CD4-positive, alpha-beta memory T cell (primary cell): ENCODE measurements at places on chromosomes 7 and 10. TPM values are rescaled to one million over a fixed set of nuclear protein-coding genes. Genes with fewer than 3 reads are reported as not detected.

OR2A12 gene
- total RNA-seq, result not detected

DNA sequence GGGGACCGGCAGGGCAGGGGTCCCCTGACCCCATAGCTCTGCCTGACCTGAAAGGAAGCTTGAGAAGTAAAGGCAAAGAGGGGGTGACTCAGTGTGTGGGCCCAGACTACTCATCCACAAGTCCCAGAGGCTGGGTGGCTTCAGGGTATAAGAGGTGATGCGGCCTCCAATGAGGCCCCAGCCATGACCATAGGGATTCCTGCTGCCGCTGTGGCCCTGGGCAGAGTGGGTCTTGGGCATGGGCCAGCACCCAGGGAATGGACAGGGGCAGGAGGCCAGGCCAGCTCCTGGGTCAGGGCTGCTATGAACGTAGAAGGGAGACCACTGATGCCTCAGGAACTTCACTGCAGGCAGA, 64.4 kb upstream of the EBF3 start:
- no peak overlapping the region for H3K4me3 ChIP-seq
- no peak for DNase-seq
- H3K4me1 ChIP-seq, result no peaks in the 10 kb centered on the region
- H3K27me3 ChIP-seq, result no peaks in the 10 kb centered on the region
- H3K27ac ChIP-seq, result no peak overlapping the region
- no peaks in the 10 kb centered on the region for H3K36me3 ChIP-seq

- no peak for DNase-seq
- no peaks in the 10 kb centered on the region for H3K36me3 ChIP-seq
- no peak overlapping the region for H3K4me3 ChIP-seq
- H3K27me3 ChIP-seq, result no peaks in the 10 kb centered on the region
Observed at GRCh38 chr7:84624927-84625326, 430.3 kb upstream of the SEMA3A start.

- H3K27me3 ChIP-seq, result no peaks in the 10 kb centered on the region
- H3K27ac ChIP-seq, result peak overlapping the region; percentile 78
- H3K4me3 ChIP-seq, result peak overlapping the region; percentile 76
- H3K4me1 ChIP-seq, result peaks cover 11% of the 10 kb centered on the region
Observed at GRCh38 chr10:97291357-97292096, 910 bp downstream of the ARHGAP19 start.

DNA sequence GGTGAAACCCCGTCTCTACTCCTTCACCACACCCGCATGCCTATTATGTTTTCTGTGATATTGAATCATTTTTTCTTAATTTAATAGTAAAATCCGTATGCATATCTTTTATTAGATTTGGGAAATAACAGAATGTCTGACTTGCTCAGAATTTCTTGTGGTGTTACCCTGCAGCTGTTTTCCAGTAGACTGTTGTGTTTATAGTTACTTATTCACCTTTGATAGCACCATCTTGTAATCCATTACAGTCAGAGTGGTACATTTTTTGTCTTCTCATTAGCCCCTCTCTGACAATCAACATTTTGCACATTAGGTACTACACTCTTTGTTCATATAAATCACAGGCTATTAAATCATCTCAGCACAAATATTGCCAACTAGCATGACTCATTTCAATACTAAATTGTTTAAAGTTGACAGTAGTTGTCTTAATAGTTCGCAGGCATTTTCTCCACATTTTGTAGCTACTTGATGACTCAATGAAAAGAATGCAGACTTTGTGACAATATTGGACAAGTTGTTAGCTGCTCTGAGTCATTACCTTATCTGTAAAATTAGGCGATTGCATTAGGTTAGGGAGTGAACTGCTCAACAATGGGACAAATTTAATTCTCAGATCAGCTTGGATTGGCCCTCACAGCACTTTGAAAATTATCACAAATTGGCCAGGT, 17.8 kb upstream of the SLC16A12 start:
- no peak overlapping the region for H3K27ac ChIP-seq
- H3K4me3 ChIP-seq, result no peak overlapping the region
- no peak for DNase-seq
- H3K27me3 ChIP-seq, result no peaks in the 10 kb centered on the region

GRCh38 chr7:28081016-28081415, 99.6 kb downstream of the JAZF1 start:
- no peaks in the 10 kb centered on the region for H3K27me3 ChIP-seq
- no peaks in the 10 kb centered on the region for H3K4me1 ChIP-seq
- H3K27ac ChIP-seq, result no peak overlapping the region
- no peaks in the 10 kb centered on the region for H3K36me3 ChIP-seq
- H3K4me3 ChIP-seq, result no peak overlapping the region
- DNase-seq, result no peak

DNA sequence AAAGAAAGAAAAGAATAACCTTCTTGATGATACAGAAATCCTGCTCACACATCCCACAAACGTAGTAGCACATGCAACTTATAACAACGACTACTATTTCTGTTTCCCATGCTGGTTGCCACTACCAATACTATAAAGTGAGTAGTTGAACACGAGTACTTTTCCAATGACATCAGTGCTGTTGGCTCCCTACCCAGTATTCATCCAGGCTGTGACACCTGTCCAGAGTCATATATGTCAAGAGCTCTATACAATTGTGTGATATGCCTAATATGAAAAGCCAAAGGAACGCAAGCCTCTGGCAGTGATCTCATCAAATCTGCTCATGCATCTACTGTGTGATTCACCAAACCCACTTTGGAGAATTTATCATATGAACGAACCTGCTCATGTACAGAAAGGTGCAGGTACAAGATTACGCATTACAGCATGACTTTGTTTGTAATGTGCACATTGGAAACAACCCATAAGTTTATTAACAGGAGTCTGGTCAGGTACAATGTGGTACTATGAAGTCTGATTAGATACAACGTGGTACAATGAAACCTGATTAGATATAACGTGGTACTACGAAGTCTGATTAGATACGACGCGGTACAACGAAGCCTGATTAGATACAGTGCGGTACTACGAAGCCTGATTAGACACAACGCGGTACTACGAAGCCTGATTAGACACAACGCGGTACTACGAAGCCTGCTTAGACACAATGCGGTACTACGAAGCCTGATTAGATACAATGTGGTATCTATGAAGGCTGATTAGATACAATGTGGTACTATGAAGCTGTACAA, 5.8 kb upstream of the ITIH5 start:
- H3K4me1 ChIP-seq, result no peaks in the 10 kb centered on the region
- H3K27ac ChIP-seq, result no peak overlapping the region
- H3K4me3 ChIP-seq, result no peak overlapping the region
